ENCODE measurements at places on chromosomes 1 and 21.

- no peak for DNase-seq
Measured at GRCh38 chr1:217813031-217813430, 181.9 kb downstream of the SPATA17 start.

DNA sequence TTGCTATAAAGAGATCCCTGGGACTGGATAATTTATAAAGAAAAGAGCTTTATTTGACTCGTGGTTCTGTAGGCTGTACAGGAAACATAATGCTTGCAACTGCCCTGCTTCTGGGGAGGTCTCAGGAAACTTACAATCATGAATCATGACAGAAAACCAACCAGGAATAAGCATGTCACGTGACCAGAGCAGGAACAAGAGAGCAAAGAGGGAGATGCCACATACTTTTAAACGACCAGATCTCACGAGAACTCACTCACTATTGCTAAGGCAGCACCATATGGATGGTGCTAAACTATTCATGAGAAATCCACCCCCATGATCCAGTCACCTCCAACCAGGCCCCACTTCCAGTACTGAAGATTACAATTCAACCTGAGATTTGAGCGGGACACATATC lies 49.8 kb upstream of the RCC1 start:
- DNase-seq: no peak

- DNase-seq: no peak
Measured at GRCh38 chr1:245893025-245893424, 614.1 kb downstream of the SMYD3 start.

- DNase-seq: no peak
Measured at GRCh38 chr1:75559136-75559535, 51.8 kb downstream of the SLC44A5 start.

- no peak for DNase-seq
Measured at GRCh38 chr1:218164111-218164929, 120.8 kb upstream of the RRP15 start.

- no peak for DNase-seq
Measured at GRCh38 chr1:114322734-114323133, 169.1 kb upstream of the SYT6 start.

DNA sequence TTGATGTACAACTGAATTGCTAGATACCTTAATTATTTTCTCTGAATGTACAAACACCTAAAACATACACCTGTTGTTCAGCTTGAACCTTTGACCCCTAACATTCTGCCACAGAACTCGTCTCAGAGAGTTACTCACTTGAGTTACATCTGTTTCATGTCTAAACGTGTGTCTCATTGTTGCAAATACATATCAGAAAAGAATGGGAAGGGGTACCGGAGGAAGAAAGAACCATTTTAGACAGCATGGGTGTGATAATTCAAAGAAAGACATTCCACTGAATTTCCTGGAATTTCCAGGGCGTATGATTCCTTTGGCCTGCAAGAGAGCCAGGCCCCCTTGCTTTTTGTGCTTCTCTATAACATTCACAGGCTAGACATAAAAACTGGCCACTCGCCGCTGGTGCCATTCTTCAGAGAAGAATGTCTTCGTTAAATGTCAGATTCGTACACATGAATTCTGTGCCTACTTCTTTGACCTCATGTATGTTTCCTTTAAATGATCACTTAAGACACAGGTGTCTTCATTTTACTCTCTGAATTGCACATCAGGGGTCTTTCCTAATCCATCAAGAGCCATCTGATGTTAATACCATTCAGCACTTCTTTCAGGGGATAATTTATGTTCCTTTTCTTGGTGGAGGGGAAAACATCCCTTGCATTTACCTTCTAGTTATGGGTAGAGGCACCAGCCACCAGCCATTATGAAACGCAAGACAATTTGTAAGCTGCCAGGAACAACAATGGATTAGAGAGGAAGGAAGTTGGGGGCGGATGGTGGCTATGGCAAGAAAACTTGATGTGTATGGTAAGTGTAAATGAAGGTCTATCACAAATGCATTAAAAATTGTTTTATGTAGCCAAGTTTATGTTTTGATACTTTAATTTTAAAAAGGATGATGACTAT lies 12.7 kb downstream of the ATF3 start:
- no peak for DNase-seq

GRCh38 chr21:14084701-14085100 lies 126.1 kb downstream of the LIPI start:
- DNase-seq: no peak

GRCh38 chr1:235735621-235736020 lies 86.0 kb upstream of the GNG4 start:
- DNase-seq: no peak

GRCh38 chr1:63698001-63698838 lies 75.6 kb upstream of the ROR1 start:
- no peak for DNase-seq

DNA sequence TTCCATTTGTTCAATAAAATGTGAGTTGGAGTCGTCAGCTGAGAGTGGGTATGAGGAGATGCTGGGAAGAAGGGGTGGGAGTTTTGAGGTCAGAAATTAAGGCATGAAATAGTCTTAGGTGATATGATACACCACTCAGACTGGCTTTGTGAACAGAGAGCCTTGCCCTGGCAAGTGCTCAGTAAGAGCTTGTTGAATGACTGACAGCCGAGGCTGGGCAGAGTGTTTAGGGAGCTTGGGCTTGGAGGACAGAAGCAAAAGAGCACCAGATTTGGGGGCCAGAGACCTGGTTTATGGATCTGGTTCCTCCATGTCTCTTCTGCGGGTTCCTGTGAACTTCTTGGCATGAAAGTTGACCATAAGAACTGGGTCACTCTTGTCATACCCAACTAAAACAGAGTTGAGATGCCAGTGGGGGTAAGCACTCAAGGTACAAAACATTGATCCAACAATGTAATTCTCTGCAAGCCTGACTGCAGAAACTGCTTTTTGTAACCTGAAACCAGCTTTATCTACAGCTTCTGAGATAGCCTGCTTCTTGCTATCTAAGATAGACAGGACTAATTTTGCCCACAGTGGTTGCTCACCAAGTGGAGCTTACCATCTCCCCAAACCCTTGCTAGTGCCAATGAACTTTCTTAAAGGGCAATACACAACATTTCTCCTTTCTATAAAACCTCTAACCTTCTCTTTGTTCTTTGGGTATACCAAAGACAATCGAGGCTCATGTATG lies 126.4 kb downstream of the TENT5C start:
- no peak for DNase-seq

DNA sequence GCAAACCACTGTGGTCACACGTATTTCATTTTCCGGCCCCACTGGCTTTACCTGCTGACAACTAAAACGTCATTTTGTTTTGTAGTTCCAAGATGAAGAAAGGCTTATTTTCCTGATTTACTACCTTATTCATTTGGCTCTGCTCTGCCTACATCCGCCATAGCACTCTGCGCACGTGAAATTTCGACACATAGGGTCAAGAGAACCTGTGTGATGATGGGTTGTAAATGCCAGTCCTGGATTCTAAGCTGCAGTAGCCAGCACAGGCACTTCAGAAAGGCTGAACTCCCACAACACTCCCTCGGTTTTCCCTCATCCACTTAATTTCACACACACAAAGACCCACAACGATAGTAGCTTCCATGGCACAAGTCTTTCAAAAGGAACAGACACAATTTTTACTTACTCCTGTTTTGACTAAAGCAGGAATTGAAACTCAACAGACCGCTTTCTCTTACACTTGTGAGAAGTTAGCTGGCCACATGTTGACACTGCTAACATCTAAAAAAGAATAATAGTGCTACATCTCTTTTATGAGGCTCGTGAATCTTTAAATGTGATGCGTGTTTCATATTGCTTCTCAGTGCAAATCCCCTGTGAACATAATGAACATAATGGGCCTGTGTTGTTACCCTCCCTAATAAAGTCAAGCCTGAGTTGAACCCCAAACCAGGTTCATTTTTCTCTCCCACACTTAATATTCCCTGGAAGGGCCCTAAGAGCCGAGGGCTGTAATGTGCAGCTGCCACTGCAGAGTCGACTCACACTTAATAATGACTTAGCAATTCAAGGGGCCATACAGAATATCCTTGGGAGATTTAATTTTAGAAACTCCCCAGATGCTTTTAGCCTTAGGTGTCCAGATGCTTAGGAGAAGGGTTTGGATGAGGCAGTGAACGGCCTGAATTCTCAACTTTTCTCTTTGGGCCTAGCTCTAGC lies 1.5 kb upstream of the RUNX1 start:
- DNase-seq: no peak

- no peak for DNase-seq
Measured at GRCh38 chr1:67896826-67897225, 63.6 kb upstream of the GNG12 start.

DNA sequence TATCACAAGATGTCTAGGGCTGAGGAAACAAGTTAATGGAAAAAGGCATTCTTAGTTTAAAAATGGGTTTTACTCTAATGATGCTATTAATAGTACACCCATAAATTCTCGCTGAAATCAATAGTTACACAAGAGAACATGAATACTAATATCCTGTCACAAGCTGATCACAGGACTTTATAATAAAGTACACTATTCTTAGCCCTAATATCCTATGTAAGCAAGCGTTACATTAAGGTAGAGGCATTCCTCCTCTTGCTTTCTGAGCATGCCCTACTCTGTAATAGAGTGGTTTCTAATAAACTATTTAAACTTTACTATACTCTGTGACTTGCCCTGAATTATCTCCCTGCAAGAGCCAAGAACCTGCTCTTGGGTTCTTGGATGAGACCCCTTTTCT lies 6.5 kb upstream of the PACC1 start:
- DNase-seq: no peak

DNA sequence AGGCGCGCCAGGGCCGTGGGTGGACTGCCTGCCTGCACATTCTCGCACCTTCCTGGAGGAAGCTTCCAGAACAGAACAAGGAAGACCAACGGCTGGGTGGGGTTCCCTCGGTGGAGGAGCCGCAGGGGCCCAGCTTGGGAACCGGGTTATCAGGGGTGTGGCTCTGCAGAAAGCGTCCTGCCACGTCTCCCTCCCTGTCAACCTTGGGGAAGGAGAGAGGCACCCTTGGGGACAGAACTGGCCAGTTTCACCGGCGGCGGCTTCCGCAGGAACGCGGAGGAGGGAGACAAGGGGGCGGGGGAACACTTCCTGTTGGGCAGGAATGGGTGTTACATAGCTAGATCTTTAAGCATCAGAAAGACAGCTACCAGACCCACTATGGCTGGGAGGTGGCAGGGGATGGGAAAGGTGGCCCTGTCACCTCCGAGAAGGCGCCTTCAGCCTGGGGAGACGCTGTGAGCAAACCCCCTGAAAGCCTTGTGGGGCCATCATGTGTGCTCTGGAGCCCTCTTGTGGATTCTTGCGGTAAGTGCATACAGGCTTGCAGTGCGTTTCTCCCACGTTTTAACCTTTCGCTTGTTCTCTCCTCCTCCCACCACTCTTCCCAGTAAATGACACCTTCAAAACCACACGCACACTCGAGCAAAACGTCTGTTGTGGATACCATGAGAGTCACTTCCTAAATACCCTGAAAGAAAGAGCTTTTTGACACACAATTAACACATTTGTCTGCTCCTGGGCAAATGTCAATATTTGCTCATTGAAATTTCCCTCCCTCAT lies 3.8 kb upstream of the PLEKHA6 start:
- peak; percentile 39 for DNase-seq

GRCh38 chr1:171061425-171062143 lies 29.1 kb upstream of the FMO3 start:
- DNase-seq: no peak

- no peak for DNase-seq
Measured at GRCh38 chr1:10836726-10837125, 40.3 kb upstream of the CASZ1 start.

- DNase-seq: no peak
Measured at GRCh38 chr1:55369474-55369873, 154.3 kb upstream of the USP24 start.

DNA sequence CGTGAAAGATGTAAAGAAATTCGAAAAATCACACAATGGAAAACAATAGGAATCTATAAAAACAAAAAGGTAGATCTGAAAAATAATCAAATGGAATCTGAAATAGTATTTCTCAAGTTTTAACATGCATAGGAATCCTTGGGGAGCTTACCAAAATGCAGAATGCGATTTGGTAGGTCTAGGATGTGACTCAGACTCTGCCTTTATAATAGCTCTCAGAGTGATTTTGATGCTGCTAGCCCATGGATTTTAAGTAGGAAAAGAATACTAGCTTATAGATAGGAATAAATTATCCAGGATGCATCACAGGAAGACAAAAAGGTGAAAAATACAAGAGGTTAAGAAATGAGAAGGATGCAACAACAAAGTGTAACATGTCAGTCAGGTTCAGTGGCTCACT lies 14.1 kb upstream of the RABGGTB start:
- no peak for DNase-seq

DNA sequence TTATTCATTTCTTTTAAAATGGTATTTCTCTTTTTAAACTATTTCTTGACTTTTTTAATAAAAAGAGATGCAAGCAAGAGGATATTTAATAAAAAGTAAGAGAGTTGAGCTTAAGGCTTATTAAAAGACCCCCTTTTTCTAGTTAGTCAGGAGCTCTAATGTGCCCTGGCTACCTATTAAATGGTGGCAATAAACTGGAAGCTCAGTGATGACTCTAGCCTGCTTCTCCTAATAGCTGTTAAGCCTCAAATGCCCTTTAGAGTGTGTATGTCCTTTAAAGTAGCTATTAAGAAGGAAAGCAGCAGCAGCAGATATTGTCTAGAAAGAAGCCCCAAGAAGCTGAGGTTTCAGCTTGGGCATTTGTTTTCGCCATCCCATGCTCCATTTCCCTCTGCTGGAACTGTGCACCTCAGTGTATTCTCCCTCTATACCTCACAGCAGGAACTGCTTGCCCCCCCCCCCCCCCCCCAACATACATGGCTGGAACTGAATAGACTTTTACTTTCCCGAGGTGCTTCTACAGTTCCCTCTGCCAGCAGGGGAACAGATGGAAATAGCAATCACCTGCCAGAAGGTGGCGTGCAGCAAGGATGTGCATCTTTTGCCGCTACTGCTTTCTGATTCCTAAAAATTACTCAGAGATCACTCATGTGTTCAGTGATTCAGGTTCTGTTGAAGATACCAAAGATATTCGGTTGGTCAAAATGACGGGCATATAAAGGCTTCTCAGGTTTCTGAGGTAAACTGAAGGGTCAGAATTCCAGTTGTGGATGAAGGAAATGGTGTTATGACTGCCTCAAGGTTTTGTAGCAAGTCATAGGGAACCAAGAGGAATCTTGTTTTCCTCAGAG lies 2.5 kb downstream of the RGS4 start:
- no peak for DNase-seq

All from stimulated activated CD8-positive, alpha-beta memory T cell treated with anti-CD3 and anti-CD28 coated beads, Interleukin-7, amount 100 ng/mL, for 1 hour (primary cell).